ENCODE measurements at places on chromosomes 3 and 15.
A peak's percentile ranks its signal among the peaks of the same experiment; 100 is the strongest.

DNA sequence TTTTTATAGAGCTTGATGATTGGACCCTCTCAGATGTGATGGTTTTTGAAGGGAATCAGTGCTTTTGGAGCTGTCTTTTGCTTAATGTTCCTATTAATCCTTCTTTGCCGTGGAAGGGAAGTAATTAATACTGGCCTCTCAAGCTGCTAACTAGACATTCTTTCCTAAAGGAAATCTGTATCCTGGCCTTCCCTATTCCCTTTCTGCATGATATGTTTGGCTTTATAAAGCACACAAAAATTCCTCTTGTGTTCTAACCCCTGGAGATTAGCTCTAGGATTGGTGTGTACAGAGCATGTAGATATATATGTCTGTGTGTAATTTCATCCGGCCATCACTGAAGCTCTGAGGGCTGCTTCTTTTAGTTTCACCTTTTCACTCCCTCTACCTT, 6.9 kb downstream of the ATXN7 start:
- no peak for DNase-seq

DNA sequence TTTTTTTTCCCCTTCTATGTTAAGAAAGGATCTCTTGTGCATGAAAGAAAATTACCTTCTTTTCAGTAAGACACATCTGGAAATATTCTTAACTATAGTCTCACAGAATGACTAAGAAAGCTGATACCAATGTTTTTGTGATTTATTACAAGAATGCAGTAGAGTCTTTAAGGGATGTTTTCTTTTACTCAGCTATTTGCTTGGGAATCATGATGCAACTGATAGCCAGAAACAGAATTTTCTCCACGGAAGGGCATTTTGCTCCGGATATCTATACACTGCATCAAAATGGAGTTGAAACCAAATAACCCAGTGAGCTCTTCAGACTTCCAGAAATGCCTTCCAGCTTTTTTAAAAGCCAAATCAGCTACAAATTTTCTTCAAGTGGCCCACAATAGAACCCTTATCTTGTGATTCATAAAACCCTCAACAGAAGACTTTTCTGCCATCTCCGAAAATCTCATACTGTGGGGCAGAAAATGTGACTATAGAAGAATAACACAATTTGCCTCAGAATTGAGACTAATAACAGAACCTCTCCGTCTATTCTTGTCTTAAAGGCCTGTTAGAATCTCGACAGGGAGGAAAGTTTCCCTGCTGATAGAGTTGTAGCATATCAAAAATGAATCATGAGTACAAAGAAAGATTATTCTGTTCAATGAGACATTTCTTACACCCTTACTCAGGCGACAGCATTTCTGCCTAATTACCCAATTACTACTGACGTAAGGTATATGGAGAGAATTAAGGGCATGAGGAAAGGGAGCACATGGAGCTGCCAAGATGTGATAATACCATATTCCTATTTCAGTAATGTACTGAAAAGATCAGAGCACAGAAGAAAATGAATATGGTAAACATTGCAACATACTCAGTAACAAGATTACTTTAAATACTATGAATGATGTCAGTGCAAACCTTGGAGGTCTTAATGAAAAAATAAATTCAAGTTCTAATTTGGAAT, 900.1 kb downstream of the ROBO1 start:
- DNase-seq: no peak

DNA sequence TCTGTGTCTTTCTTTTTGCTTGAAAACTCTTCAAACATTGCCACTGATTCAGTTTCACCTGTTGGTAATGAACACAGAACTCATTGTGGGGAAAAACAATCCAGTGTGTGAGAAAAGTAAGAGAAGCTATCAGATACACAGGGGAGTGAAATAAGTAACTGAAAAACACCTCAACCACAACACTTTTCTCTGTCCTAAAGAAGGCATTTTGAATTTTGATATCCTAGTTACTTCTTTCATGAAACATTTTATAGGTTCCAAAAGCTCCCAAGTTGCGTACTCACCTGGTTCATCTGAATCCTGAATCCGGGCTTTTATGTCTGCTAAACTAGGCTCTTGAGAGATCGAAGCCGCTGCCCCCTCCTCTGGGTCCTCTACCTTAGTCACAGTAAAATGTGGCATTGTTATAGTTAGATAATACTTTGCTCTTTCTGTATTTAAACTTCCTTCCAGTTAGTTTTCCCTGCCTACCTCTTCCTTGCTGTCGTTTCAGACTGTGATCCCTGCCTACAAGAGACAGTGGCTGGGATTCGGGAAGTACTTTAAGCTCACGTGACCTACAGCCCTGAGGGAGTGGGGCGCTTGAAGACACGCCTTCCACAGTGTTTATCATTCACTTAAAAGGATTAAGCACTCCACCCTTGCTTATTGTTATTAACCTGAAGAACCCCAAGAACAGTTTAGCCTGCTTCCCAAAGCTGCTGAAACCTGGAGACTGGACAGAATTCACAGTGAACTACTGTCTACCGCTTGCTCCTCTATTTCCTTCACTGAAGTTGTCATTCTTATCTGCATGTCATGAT, 19.1 kb downstream of the SLC12A6 start:
- peak; percentile 53 for DNase-seq

GRCh38 chr3:1087066-1087560, 5.7 kb upstream of the CNTN6 start:
- DNase-seq: no peak

- peak; percentile 57 for DNase-seq
Observed at GRCh38 chr3:119559441-119559963, at the start of gene CD80. Gene CD80, minus strand, starts transcription at chr3:119559614. Its CDS starts 1,886 bp downstream, at chr3:119557728.

DNA sequence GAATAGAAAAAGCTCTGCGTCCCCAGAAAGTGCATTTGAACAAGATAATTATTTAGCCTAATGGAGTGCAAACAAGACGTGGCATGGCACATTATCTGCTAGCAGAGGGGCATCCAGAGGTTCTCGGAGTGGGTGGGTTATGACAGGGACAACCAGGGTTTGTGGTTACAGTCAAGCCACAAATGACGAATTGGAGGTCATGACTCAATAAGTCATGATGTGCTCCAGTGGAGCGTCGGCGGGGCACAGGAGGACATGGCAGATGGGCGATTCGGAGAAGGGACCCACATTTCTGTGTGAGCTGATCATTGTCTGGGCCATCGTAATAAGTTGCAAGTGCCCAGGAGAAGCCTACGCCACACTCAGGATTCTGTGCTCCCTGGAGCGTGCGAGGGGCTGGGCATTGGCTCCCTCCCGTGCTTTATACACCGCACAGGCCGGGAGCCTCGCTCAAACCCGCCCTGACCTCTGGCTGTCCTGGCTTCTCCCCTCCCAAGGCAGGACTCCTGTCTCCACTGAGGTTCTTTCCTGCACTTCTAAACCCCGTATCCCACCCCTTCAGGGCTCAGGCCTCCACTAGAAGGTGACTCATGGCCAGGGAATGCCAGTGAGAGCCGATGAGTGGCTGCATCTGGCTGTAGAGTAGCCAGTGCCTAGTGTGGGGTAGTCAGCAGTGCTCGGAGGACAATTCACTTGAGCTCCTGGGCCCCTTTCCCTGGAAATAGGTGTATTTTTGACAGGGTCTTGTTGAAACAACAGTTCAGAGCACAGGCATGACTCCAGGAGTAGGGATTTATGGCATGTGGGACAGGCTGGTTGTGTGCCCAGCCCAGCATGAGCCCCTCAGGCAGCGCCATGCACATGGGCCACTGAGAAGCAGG, 67.4 kb downstream of the GRIP2 start:
- DNase-seq: no peak

- no peak for DNase-seq
Observed at GRCh38 chr3:159802864-159803263, 185.8 kb upstream of the IL12A start.

- no peak for DNase-seq
Observed at GRCh38 chr15:55526559-55527036, 18.6 kb upstream of the DNAAF4 start.

DNA sequence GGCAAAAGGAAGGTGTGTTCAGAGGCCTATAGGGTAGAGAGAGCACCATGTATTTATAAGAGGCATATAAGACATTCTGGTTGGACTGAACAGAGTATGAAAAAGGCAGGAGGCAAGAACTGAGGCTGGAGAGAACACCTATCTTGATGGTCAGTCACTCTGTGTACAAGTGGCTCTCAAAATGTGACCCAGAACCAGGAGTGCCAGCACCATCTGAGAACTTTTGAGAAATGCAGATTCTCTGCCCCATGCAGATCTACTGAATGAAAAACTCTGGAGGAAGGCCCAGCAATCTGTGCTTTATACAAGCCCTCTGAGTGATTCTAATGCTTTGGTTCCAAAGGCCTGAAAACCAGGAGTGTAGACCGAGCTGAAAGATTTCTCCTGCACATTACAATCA, 324.0 kb upstream of the IL12A start:
- no peak for DNase-seq

GRCh38 chr15:99084965-99085364, 19.9 kb upstream of the SYNM start:
- no peak for DNase-seq

DNA sequence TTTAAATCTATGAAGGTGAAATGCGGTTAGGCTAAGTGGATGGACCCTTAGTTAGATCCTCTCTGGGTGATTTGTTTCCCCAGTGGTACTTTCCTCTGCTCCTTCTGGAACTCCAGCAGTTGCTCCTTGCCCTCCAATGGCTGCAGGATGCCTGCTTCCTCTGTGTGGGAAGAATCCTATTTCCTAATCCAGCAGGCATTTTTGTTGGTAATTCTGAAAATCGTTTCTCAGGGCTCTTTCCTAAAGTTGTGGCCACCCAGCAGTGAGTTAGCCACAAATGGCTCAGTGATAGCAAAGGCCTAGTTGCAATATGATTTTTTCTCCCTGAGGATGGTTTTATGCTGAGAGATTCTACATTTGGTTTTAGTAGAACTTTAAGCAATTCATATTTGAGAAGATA, 332.3 kb upstream of the C2CD4B start:
- DNase-seq: no peak
